ENCODE measurements at places on chromosomes 1 and 21.

DNA sequence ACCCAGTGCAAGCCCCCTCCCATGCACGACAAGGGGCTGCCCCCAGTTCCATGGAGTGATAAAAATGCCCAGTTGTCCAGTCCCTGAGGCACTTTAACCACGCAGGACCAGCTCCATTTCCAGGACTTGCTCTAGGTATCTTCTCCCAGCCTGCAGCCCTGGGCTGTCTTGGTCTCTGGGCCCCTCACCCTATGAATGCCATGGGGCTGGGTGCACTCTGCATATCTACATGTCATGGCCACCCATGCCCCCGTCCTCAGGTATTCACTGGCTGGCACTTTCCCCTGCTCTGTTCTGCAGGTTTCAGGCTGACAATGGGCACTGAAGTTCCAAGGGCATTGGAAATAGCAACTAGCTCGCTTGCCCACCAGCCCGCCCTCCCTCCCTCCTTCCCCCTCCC is 19.6 kb upstream of the C1orf174 start:
- DNase-seq: no peak

GRCh38 chr1:88890791-88891317 is 513 bp downstream of the GTF2B start:
- DNase-seq: no peak

DNA sequence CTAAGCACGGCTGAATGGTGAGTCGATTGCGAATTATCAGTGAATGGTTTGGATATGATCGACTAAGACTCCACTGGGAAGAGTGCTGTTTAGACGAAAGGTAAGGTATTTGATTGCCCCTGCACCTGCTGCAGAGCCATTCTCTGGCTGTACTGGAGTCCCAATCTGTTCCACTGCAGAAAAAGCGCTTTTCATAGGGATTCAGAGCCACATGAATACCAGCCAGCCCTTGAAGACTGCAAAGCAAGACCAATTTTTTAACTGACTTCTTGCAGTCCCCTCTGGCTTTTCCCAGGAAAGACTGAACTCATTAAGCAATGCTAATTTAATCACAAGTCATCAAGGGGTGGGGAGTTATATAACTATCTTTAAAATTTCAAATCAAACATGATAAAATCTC is 1.3 kb downstream of the GREM2 start:
- no peak for DNase-seq

DNA sequence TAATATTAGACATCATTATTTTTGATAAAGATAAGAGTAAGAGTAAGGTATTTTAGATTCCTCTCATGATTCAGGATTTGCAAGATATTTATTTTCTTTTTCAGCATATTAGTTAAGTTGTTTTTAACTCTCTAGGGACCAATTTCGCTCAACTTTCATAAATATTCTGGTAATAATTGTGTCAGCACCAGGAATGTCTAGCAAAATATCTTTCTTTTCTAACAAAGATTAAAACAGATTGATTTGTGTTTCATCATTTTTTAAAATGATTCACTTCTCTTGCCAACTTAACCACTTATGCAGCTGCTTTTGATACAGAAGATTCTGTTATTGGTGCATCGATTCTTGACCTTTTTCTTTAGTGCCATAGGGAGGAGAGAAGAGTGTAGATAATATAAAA is 172.8 kb upstream of the PTGFR start:
- DNase-seq: no peak

DNA sequence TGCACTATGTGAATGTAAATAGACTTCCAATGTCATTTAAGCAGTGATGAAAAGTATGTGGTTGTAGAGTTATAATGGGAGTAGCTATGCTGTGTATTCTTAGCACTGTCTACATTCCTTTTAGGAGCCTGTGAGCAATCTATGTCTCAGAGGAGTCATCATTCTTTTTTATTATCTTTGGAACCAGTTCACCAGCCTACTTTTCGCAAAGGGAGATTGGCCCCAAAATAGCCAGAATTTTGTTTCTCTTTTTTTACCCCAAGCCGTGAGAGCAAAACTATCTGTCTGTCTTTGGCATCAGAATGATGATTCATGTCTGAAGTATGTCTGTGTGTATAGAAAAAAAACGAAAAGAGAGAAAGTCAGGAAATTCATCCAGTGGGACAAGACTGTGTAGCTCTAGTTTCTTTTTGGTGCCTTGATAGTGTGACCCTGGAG is 44.2 kb downstream of the OSBPL9 start:
- no peak for DNase-seq

- no peak for DNase-seq
Observed at GRCh38 chr1:9190234-9190633, 44.3 kb upstream of the H6PD start.

- no peak for DNase-seq
Observed at GRCh38 chr21:36915696-36916245, 50.7 kb downstream of the HLCS start.

DNA sequence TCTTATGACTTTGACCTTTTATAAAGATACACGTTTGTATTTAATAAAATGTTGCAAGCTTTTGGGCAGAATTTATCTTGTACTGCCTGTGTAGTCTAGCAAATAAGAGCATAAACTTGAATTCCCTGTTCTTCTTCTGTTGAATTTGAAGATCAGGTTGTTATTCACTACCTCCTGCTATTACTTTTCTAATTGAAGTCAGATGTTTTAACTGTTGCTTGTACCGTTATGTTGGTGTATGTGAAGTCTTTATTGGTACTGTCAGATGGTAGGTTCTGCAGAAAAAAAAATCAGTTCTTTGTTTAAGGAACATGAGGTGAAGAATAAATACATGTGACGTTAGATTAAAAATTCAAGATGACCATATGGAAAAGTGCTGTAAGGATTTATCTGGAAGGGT is 69.1 kb downstream of the DYRK1A start:
- no peak for DNase-seq

GRCh38 chr1:27876341-27877114 is 4.2 kb downstream of the THEMIS2 start:
- no peak for DNase-seq

DNA sequence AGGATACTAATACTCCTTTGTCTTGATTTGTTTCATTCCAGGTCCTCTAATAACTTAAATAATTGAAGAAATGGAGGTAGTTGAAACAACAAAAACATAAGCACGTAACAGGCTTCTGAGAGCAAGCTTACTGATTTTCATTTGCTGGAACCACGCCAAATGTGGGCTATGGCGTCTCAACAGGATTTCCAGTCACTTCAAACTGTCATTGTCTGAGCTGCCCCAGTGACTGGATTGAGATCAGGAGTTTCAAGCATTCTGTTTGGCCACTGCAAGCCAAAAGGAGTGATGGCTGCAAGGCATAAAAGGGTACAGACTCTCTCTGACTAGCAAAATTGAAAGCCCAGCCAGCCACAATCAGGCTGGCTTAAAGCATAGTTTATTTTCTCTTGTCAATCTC is 289.9 kb downstream of the DPYD start:
- no peak for DNase-seq

DNA sequence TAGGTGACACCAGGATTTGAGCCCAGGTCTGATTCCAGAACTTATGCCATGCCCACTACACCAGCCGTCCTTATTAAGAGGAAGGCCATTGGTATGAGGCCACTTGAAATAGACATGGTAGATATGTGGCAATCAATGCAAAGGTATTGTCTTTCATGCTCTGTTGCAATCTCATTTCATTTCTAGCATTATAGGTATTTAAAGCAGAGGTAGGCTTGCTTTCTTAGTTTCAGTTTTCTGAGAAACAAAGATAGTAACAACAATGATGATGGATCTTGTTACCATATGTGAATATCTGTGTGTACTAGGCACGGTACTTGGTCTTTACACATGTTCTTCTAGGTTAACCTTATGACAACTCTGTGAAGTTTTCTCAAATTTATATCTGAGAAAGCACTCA is 113.1 kb downstream of the FGGY start:
- no peak for DNase-seq

GRCh38 chr1:202750761-202751160 is 40.5 kb upstream of the SYT2 start:
- no peak for DNase-seq

DNA sequence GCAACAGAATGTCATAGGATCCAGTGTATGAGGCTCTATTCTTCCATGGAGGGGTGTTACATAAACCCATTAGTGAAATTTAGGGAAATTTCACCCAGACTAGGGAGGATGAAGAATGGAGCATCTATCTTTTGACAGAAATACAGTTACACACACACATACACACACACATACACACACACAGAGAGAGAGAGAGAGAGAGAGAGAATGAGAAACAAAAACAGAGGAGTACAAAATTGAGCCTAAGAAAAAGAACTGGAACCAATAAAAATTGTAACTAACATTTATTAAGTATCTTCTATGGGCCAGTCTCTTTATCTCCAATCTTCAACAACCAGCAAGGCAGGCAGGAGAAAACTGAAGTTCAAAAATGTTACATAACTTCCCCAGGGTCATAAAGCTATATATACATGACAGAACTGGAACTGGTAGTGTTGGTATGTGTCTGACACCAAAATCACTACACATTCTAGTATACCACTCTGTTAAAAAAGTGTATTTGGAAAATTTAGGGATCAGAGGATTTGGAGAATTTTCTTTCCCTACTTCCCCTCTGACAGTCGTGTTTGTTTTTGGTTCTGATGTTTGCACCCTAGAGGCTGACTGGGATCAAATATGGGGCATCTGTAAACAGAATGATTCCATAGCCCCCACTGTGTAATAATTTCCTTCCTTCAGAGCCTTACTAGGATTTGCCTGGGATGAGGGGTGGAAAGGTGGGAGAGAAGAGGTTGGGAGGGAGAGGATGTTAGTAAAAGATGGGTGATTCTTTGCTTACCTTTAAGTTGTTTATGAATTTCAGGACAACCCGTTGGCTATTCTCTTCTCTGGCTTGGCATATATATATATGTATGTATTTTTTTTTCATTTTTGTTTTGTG is 1.0 kb upstream of the ZFYVE9 start:
- DNase-seq: no peak

DNA sequence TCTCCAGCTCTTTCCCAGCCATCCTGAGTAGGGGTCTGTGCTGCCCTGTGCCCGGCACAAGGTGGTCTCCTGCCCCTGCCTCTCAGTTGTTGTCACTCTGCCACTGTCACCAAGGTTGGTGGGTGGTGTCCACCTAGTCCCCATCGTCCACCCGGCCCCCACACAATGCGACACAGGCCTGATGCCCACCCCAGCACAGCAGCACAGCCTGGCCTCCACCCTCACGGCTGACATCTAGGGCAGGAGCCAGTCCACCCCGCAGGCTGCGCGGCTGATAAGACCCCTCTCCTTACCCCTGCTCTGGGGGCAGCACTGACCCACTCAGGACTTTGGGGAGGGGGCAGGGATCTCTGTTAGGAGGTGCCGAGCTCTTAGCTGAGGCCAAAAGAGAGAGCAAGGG is 198.3 kb downstream of the LIPI start:
- DNase-seq: no peak

DNA sequence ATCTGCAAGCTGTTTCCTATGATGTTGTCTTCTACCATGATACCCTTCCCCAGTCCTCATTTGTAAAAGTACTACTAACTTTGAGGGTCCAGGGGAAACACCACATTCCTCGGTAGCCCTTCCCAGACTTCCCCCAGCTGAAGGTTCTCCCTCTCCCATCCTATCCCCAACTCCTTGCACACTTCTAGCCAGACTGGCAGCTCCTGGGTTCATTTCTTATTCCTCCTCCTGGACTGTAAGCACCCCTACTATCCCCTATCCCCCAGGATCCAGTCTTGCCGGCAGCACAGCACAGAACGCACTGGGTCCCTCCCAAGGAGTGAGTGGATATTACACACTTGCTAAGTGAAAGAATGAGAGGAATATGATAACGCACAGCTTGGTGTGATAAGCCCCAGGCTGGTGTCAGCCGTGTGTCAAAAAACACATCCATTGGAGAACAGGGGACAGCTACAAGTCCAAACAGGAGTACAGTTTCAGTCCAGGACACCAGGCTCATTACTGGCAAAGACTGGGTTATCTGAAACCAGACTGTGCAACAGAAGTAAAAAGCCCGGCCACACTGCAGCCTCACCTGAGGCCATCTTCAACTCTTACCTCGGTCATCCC is 100.2 kb downstream of the SSBP3 start:
- DNase-seq: no peak

- no peak for DNase-seq
Observed at GRCh38 chr1:117137281-117137855, 15.8 kb upstream of the TRIM45 start.

GRCh38 chr21:41242238-41242829 is 74.3 kb upstream of the FAM3B start:
- DNase-seq: no peak

DNA sequence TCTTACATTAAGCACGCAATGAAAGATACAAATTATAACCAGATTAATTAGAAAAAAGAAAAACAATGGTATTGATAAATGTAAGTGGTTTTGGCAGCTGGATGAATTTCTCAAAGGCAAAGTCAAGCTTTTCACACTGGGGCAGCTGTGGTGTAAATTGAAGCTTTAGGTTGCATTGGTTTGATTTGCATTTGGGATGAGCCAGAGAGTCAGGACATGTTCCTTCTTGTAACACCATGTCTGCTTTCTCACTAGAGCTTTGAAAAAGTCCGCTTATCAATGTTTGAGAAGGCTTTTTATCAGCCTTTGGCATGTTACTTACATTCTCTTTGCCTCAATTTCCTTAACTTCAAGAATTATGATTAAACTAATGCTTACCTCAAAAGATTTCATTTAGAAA is 173.9 kb downstream of the GPATCH2 start:
- DNase-seq: no peak

DNA sequence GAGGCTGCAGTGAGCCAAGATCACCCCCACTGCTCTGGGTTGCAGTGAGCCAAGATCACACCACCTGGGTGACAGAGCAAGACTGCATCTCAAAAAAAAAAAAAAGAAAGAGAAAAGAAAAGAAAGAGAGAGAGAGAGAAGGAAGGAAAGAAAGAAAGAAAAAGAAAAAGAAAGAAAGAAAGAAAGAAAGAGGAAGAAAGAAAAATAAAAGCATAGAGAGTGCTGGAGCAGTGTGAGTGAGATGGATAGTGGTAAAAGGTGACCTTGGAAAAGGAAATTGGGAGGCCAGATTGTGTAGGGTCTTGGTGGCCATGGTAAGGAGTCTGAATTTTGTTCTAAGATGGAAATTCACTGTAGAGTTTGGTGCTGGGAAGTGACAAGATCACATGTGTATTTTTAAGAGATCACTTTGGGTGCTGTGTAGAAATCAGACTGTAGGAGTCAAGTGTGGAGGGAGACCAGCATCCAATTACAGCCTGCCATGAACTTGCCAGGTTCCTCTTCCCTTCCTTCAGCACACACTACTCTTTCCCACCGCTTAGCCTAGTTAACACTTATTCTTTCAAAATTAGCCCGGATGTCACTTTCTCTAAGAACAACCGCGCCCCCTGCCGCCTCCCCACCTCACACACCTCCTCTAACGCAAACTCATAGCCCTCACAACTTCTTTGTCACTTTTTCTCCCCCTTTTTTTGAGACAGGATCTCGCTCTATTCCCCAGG is 17.9 kb downstream of the MTX1 start:
- peak; percentile 67 for DNase-seq

GRCh38 chr1:22174446-22175220 is 31.7 kb upstream of the WNT4 start:
- DNase-seq: no peak

DNA sequence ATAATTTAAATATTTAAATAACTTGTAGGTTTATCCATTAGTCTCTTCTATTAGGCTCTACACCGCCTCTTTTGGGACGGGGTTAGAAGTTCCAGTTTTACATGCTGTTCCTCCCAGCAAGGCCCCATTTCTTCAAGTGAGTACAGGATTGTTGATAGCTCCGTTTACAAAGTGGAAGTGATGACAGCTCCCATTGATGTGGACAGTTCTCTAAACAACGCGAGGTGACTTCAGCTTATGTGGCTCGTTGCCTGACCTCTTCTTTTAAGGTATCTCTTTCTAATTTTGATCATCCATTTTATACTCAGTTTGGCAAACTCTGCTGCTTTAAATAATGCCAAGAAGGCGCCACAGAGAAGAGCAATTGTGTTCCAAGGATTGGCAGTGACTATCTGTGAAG is 49.7 kb downstream of the PACC1 start:
- DNase-seq: no peak

Measured in stimulated activated CD8-positive, alpha-beta memory T cell treated with anti-CD3 and anti-CD28 coated beads, Interleukin-12 subunit alpha, Interleukin-12 subunit beta, amount 100 ng/mL, for 1 hour (primary cell).